Activated gamma-delta T cell treated with anti-CD3 and anti-CD28 coated beads, Interleukin-2, amount 50 U/mL, for 16 hours (primary cell): ENCODE measurements at places on chromosomes 6 and 20.

DNA sequence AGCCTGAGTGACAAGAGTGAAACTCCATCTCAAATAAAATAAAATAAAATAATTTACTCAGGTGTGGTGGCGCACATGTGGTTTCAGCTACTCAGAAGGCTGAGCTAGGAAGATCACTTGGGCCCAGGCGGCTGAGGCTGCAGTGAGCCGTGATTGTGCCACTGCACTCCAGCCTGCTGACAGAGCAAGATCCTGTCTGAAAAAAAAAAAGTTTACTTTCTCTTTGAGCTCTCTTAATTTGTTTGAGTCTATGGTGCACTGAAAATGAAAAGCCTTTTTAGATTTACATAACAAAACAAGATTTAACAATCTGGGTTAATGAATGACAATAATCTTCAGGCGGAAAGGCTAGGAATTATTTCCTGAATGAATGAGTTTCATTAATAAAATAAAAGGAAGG is 23.3 kb upstream of the NHSL1 start:
- no peak for DNase-seq

- no peak for DNase-seq
Observed at GRCh38 chr20:34581341-34582184, 23.0 kb downstream of the MAP1LC3A start.

- DNase-seq: no peak
Observed at GRCh38 chr6:13342414-13343019, 14.2 kb upstream of the TBC1D7 start.

DNA sequence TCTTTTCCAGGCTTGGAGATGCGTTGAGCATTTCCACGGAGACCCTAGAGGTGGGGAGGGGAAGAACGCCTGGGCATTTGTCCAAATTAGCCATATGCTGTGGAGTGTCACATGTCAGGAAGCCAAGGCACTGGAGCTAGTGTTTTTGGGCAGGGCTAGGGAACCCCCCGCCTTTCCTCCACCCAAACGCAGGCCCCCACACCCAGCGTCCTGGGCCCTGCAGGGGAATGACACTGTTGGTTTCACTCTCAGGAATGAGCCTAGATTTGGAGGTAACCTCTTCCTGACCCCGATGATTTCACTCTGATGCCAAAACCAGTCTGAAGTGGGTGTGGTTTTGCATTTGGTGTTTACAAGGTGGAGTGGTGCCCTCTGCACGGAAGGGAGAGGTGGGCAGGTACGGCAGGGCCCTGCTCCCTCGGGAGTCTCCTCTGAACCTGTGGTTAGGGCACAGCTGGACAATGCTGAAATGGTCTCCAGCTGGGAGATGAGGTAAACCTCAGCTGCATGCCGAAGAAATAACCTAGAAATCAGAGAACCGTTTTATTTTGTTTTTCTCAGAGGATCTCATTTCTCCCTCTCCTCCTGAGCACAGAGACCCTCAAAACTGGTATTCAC is 29.5 kb downstream of the MTHFD1L start:
- no peak for DNase-seq

- DNase-seq: no peak
Observed at GRCh38 chr20:33812908-33813462, 1.8 kb downstream of the CHMP4B start.

DNA sequence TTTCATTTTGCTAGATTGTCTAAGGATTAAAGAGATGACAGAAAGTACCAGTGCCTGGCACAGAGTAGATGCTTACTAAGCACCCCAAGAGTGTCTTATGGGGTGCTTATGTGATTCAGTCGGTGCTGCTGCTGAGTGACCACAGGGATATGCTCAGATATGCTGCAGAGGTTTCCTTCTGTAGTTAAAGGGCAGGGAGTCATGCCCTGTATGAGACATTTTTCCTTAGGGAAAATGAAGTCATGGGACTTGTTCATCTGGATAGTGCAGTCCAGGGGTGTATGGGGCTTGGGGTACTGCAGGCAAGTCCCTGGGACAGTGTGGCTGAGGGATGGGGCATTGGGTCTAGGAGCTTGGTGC is 25.1 kb downstream of the TOX2 start:
- no peak for DNase-seq

GRCh38 chr20:15630360-15630759 is 942.9 kb downstream of the KIF16B start:
- no peak for DNase-seq

DNA sequence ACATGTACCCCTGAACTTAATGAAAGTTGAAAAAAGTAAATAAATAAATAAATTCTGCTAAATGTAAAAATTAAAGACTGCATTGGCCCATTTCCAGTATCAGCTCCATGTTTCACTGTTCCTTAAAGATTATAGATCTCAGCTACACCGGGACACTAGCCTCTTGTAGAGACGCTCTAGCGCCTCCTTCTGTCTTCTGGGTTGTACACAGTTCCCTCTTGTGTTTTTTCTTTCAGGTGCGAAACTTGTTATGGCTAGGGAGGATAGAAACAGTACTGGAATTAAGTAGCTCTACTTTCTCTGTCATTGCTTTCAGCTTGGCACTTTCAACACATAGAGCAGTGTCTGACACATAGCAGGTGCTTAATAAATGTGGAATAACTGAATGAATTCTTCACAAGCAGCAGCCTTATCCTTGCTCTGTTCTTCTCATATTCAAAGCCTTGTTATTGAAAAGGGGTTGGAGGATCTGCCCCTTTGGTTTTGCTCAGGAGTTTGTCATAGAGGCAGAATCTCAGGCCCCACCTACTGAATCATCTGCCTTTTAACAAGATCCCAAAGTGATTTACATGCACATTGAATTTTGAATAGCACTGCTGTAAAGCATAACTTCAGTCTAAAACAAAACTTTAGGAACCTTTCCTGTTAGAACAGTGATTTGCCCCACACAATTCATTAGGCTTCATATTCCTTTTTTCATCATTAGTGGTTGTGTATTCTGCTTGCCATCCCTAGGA is 92.3 kb downstream of the FIG4 start:
- DNase-seq: no peak

DNA sequence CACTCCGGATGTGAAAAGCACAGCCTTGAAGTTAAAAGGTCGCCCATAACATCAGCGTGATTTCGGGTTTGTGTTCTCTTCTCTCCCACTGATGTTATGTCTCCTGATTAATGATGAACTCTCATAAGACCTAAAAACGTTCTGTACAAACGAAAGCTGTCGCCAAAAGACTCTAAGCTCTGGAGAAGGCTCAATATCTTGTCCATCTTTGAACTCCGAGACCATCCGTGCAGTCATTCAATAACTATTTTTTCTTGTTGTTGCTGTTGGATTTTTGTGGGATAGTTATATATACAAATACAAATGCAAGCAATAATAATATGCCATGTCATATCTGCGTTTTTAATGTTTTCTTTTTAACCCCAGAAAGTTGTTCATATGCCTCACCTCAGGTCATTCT is 291.8 kb upstream of the MARCKS start:
- DNase-seq: no peak

DNA sequence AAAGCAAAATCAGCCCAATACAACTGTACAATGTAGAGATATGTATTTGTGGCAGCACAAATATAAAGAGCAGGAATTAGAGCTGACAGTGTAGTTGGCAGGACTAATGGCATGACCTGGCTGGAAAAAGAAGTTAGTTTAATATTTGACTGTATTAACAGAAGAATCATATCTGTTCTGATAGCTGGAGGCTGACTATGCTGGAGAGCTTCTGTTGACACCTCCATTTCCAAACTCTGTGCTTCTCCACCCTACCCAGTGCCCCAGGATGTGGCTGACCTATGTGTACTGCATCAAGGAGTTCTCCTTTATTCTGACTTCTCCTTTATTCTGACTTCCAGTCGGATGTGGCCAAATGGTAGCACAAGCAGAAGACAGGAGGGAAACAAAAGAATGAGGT is 299.3 kb downstream of the PKHD1 start:
- no peak for DNase-seq

DNA sequence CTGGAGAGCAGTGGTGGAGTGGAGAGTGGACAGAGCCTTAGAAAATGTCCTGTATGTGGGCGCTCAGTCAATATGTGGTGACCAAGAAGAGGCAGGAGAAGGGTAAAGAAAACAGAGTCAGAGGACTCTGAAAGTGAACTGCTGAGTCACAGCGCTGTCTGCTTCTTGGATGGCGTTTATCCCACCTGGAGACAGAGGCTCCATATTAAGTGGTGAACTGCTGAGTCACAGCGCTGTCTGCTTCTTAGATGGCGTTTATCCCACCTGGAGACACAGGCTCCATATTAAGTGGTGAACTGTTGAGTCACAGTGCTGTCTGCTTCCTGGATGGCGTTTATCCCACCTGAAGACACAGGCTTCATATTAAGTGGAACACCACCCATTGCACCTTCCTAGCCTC is 119.3 kb upstream of the RALGAPA2 start:
- no peak for DNase-seq
